AML-193 (cell line): ENCODE measurements at places on chromosomes 16 and 17.

GRCh38 chr16:66653581-66654350 lies 42.8 kb downstream of the CMTM4 start:
- peak; percentile 49 for DNase-seq

DNA sequence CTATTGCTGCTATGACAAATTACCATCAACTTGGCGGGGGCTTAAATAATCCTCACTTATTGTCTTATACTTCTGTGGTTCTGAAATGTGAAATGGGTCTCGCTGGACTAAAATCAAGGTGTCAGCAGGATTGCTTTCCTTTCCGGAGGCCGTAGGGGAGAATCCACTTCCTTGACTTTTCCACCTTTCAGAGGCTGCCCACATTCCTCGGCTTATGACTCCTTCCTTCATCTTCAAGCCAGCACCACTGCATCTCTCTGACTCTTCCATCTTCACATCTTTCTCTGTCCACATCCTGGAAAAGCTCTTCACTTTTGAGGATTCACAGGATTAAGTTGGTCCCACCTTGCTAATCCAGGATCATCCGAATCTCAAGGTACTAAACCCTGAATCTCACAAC lies 217.8 kb downstream of the GRIN2A start:
- no peak for DNase-seq

DNA sequence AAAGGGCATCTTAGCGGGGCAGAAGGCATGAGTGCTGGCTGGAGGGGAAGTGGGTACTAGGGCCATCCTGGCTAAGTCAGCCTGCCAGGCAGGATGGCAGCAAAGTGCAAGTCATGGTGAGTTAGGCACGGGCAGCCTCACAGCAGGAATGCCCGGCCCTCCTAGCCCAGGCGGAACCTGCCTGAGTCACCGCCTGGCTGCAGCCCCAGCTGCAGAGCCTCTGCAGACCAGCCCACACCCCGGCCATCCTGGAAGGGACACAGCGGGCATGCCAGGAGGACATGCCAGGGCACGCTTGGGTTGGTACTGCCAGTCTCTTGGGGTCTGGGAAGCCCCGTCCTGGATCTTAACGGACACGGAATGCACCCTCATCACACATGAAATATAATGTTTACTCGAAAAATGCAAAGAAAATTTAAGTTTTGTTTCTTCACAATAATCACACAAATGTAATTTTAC lies 5.0 kb upstream of the ALDH3A1 start:
- peak; percentile 65 for DNase-seq

DNA sequence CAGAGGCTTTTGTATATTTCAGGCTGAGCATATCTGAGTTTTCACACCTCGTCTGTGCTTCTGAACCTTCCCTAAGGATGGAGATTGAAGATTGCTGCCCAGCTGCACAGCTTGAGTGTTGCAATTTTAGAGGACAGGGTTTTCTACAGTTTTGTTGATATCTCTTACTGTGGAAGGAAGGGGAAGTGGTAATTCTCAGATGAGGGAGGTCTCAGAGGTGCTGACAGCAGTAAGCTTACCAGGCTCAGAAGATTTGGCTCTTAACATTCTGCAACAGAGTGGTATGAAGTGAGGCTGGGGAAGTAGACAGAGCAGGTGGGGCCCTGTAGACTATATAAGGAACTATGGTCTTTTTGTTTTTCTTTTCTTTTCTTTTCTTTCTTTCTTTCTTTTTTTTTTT lies 45.8 kb upstream of the ARHGAP17 start:
- peak; percentile 80 for DNase-seq

GRCh38 chr16:6131526-6132050 lies 1034.0 kb upstream of the EEF2KMT start:
- DNase-seq: no peak

GRCh38 chr17:9360677-9361081 lies 214.9 kb downstream of the STX8 start:
- no peak for DNase-seq

GRCh38 chr17:17768424-17769088 lies 68.2 kb downstream of the SREBF1 start:
- DNase-seq: no peak

GRCh38 chr17:75034236-75034908 lies 12.4 kb downstream of the ATP5PD start:
- peak; percentile 90 for DNase-seq

GRCh38 chr17:43018008-43018853 lies 4.0 kb downstream of the VAT1 start:
- DNase-seq: peak; percentile 76

GRCh38 chr17:48649741-48650140 lies 23.6 kb upstream of the HOXB9 start:
- no peak for DNase-seq

DNA sequence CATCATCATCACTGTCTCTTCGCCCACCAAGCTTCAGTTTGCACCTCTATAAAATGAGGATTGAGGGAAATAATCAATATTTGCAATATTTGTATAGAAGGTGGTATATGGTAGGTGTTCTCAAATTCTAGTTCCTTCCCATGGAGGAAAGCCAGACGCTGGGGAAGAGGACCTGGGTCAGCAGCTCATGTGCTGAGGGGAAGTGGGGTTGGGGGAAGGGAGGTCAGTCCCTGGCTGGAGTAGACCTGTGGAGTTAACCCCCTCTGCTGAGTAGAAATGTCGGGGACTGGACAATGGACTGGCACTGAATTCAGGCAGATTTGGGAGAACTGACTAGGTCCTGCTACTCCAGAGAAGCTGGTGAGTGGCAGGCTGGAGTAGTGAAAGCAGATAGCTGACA lies 12.8 kb upstream of the ITGB3 start:
- DNase-seq: no peak

GRCh38 chr17:1074886-1075605 lies 78.1 kb downstream of the TIMM22 start:
- no peak for DNase-seq

- DNase-seq: no peak
Measured at GRCh38 chr16:1537138-1537577, 3.7 kb downstream of the TMEM204 start.

DNA sequence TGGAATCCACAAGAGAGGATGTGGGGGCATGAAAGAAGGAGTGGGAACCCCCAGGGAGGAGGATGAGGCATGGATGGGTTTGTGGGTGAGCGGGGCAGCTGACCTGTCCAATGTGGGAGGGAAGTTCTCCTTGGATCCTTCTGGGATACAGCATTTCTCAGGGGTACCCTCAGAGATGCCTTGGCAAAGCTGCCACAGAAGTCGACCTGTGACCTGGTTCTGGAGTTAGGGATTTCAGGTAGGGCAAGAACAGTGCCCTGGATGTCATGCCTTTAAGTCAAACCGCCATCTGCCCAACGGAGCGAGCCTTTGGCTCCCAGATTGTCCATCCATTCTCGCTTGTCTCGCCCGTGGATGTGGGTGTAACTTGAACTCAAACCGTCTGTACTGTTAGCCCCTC lies 30.0 kb downstream of the WSCD1 start:
- no peak for DNase-seq

DNA sequence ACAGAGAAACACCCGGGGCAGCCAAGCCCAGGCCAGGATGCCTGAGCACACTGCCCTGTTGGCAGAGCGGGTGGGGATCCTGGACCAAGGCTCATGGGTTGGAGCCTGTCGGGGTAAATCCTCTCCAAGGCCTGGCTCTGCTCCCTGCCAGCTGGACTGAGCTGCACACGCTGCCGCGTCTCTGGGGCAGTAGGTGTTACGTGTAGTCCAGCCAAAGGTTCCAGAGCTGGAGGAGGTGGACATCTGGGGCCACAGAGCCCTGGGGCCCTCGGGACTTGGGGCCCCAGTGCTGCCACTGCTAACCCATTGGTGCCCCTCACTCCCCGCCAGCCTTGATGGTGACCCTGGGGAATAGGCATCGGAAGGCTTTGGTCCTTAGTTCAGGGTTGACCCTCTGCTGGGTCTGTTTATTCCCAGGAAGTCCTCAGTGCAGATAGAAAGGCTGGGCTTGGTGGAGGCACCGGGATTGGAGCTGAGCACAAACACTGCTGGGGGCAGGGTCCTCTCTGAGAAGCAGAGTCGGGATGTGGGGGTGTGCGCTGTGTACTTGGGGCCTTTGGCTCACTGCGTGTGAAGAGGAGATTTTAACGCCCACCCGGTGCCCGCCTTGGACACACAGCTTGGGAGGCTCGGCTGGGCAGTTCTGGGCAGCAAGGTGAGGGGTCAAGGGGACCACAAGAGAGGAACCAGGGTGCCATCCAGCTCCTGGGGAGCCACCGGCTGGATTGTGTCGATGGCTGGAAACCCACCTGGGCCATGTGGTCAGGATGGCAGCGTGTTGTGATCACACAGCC lies 16.3 kb upstream of the CBX4 start:
- DNase-seq: no peak

DNA sequence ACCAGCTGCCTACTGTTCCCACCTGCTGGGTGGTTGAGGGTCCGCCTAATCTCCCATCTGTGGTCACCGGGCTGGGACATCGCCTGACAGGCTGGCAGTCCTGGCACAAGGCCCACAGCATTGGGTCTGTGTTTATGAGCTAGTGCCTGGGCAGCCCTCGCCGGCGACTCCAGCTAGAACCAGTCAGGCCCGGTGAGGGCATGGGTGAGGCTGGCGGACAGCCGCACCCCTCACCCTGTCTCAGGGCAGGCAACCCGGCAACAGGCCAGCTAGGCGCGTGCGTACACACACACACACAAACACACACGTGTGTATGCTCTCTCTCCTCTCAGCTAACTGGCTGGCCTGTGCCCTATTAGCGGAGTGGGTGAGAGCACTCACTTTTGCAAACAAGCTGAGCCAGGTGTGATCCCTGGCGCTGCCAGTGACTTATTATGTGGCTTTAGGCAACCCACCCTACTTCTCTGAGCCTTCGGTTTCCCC lies 10.4 kb downstream of the HSD11B2 start:
- no peak for DNase-seq

- DNase-seq: no peak
Measured at GRCh38 chr17:72667096-72668063, 425.1 kb downstream of the SLC39A11 start.

DNA sequence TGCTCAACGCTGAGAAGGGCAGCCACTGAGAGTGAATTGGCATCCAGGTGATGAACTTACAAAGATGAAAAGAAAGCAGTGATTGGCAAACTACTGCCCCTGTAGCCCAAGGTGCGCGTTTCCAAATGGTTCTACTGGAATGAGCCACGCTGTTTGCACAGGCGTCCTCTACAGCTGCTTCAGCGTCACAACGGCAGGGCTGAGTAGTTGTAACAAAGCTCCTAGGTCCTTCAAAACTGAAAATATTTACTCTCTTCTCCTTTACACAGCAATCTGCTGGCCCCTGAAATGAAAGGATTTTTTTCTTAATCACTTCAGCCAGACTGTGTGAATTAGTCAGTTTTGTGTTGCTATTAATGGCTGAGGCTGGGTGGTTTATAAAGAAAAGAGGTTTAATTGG lies 107.2 kb upstream of the FOXF1 start:
- DNase-seq: no peak

- peak; percentile 21 for DNase-seq
Measured at GRCh38 chr16:89711601-89712273, 9.0 kb downstream of the VPS9D1 start.
